ENCODE measurements at places on chromosomes 7 and 10.

DNA sequence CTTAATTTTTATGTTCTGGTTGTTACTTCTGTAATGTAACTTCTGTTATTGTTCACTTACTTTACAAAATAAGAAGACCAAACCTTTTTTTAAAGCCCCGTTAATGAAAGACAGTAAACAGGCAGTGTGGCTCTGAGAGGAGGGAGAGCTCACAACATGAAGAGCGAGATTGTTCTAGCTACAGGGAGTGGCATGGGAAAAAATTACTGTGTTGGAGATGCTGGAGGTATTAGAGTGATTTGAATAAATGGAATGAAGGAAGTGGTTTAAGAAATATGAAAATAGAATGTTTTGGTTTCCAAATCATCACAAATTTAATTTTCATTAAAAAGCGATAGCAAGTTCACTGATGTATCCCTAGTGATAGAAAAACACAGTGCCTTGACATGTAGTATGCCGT, 31.8 kb downstream of the REEP3 start:
- no peak for DNase-seq

DNA sequence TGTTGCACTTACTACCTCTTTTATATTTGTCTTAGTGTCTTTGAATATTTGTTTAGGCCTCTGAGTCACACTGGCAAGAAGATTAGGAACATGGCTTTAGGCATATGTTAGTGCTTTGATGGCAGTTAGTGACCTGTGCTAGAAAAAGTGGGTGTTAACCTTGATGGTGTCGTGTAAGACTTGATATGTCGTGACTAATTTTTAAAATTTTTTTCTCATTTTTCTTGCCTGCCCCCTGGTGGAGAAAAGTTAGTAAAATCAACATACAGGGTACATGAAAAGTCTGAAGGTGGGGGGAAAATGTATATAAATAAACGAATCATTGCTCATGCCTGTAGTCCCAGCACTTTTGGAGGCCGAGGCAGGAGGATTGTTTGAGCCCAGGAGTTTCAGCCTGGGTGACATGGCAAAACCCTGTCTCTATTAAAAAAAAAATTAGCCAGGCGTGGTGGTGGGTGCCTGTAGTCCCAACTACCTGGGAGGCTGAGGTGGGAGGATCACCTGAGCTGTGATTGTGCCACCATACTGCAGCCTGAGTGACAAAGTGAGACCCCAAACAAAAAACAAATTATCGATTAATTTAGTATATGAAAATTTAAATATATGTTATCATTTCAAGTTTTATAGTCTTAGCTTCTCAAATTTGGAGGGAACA, 44.6 kb downstream of the TAX1BP1 start:
- peak; percentile 22 for DNase-seq

DNA sequence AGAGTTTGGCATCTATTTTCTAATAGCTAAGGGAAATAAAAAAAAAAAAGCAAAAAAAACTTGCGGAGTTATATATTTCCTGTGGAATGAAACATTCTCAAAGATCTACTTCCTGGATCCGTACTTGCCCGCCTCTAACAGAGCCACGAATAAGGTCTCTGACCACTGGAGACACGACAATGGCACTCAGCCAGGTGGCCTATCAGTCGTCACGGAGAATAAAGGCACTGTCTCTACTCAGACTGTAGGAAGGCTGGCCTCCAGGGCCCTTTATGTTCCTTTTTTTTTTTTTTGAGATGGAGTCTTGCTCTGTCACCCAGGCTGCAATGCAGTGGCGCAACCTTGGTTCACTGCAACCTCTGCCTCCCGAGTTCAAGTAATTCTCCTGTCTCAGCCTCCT, 58.7 kb downstream of the RGS10 start:
- no peak for DNase-seq

- peak; percentile 67 for DNase-seq
These were observed 5.5 kb downstream of the PPA1 start for GRCh38 chr10:70227548-70228320.

DNA sequence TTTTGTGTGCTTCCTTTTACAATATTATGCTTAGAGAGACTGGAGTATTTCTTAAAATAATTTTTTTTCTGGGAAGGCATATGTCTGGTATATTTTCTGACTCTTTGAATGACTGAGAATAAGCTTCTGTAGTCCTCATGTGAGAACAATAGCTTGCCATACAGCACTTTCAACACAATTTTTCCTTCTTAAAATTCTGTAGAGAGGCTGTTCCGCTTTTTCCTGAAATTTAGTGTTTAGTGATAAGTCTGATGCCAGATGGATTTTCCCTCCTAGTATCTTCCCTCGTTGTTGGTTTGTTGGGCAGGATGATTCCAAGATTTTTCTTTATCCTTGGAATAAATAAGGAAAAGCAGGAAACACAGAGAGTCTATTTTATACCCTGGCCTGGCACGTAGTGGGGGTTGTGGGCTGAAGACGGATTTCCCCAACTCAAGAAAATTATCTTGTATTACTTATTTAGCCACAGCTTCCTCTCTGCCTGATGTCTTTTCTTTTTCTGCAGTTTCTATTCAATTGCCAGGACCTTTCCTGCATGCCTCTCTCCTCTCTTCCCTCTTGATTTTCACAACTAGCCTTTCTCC, 111.2 kb downstream of the AOAH start:
- no peak for DNase-seq

- no peak for DNase-seq
These were observed 80.0 kb upstream of the NPVF start for GRCh38 chr7:25308246-25308645.

GRCh38 chr7:27616914-27617548, 45.7 kb downstream of the HIBADH start:
- no peak for DNase-seq

DNA sequence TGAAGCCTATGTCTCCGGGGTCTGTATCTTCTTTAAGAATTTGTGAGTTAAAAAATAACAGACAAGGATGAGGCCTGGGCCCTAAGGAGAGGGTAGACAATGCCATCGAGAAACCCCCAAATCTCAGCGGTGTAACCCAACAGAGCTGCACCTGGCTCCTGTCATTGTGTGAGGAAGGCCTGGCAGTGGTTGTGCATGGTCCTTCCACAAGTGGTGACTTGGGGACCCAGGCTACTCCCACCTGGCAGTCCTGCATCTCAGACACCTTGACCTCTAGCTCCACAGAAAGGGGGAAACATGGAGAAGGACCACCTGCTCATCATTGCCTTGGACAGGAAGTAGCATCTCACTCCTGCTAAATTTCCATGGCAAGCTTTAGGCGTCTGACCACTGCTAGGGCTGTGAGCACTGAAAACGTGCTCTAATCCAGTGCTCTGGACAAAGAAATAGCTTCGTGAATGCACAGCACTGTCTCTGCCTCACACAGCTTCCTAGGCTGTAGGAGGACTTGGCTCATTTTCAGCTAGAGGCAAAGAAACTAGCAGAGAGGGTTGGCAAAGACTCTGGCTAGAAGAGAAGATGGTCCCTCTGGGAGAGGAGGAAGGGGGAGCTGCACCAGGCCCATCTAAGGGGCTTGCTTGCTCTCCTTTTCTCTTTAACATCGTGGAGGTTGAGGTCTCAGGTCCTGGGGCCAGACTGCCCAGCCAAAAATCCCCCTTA, 273.9 kb upstream of the ZMIZ1 start:
- no peak for DNase-seq

DNA sequence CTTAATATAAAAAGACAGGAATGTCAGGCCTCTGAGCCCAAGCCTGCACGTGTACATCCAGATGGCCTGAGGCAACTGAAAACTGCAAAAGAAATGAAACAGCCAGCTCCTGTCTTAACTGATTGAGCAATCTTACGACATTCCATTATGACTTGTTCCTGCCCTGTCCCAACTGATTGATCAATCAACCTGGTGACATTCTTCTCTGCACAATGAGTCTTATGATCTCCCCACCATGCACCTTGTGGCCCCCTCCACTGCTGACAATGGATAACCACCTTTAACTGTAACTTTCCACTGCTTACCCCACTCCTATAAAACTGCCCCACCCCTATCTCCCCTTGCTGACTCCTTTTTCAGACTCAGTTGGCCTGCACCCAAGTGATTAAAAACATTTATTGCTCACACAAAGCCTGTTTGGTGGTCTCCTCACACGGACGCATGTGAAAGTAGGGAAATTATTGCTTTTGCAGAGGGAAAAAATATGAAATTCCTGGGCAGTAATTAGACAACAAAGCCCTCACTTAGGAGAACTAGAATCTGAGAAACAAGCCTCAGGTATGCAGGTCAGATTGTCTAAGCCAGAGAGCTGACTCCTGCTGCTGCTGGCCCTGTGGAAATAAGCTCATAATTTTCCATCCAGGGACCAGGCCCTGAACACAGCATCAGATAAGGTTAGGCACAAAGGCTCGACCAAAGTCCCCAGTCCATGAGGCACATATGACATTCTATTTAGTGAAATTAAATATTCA, 5.3 kb downstream of the CYP3A7 start:
- DNase-seq = no peak

DNA sequence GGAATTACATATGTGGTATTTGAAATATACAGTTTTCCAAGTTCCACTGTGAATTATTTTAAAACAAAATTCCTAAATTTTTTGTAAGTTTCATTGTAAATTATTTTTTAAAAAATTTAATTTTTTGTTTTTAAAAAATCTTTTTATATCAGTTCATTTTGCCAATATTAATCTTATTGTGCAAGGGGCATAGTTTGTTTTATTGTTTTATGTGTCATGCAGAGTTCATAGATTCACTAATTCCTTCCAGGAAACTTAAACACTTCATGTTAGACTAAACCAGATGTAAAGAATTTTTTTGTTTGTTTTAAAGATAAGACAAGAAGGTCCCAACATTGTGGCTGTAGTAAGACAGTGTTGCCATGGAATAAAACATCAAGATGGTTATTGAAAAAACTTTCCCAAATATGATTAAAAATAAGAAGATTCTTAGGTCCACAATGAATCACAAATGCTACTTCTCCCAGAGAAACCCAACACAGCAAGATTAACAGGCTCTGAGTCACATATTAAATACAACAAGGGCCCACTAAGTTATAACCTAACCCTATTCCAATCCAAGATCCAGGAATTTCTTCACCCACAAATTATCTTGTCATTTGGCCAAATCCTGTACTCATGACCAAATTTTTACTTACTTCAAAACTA, 464.7 kb upstream of the IGFBP3 start:
- no peak for DNase-seq

- no peak for DNase-seq
These were observed 12.2 kb upstream of the SVIL start for GRCh38 chr10:29646960-29647461.

DNA sequence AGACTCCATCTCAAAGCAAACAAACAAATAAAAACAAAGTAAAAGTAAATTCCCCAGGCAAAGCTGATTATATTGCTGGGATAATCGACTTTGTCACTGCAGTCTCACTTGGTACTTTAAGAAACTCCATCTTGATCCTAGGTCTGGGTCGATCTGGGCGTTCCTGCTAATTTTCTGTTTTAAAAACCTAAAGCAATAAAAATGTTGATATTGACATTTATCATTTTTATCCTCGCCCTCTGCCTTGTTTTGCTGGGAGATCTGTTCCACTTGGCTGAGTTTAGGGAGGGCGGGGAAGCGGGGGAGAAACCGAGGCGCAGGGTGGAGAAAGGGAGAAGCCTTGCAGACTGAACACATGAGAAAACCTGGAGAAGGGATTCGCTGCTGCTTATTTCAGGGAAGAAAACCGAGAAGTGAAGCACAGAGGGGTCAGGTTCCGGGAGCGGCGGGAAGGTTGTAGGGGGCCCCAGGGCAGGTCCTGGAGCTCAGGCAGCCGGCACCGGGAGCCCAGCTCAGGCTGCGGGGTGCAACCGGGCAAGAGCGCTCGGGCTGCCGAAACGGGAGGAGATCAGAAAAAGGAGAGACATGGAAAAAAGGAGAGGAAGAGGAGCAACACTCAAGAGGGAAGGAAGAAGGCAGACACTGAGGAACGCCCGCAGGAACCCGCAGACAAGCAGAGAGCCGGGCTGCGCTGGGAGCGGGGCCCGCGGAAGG, 27.3 kb upstream of the KMT2C start:
- peak; percentile 91 for DNase-seq

DNA sequence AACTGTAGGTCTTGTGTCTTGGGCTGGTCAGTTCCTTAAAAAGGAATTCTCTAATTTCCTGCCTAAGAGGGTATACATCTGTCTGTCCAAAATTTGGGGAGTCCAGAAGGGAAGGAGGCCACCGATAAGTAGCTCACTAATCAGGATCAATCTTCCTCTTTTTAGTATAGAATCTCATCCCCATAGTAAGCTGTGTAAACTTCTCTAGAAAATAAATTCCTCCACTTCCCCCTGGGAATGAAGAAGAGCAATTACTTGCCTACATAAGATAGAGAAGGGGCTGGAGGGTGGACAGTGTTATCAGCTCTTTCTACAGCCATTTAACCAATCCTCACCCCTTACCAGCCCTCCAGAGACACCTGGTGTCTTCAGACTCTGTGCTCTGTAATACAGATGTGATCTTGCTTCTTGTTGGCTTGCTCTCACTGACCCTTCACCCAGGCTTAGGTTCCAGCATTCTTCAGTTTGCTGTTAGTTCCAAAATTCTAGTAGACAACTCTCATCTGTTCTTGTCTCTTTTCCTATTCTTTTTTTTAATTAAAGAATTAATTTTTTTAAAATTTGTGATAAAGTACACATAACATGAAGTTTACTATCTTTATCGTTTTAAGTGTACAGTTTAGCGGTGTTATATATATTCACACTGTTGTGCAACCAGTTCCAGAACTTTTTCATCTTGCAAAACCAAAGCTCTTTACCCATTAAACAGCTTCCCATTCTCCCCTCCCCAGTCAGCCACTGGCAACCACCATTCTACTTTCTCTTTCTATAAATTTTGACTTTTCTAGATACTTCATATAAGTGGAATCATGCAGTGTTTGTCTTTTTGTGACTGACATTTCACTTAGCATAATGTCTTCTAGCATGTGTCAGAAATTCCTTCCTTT, 6.5 kb upstream of the PRKAR2B start:
- DNase-seq = no peak

- no peak for DNase-seq
These were observed 487.6 kb upstream of the MGMT start for GRCh38 chr10:128979405-128979804.

- no peak for DNase-seq
These were observed 36.6 kb downstream of the SCIN start for GRCh38 chr7:12607134-12607533.

DNA sequence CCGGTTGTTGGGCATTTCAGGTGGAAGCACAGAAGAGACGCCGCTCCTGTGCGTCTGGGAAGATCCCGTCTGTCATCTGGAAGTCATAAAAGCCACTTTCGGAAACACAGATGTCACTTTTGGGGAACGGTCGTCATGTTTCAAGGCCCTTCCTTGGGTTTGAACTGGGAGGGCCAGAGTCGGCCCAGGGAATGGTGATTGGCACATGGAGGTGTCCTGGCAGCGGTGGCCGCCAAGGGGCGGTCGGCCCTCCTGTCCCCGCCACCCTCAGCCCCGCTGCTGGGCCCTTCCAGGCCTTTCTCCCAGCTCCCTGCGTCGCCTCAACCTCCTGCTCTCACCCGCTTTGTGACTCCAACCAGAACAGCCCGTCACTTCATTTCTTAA, 115.2 kb upstream of the SFMBT2 start:
- no peak for DNase-seq

- DNase-seq = no peak
These were observed 462.8 kb upstream of the ZWINT start for GRCh38 chr10:56823849-56824248.

- no peak for DNase-seq
These were observed 1.3 kb upstream of the PRR15 start for GRCh38 chr7:29562307-29562706.

Measured in retina (tissue), 1 donor.